Type B pancreatic cell (in vitro differentiated cells): ENCODE measurements at places on chromosomes 3 and 15. TPM values are rescaled to one million over a fixed set of nuclear protein-coding genes. Genes with fewer than 3 reads are reported as not detected.

DNA sequence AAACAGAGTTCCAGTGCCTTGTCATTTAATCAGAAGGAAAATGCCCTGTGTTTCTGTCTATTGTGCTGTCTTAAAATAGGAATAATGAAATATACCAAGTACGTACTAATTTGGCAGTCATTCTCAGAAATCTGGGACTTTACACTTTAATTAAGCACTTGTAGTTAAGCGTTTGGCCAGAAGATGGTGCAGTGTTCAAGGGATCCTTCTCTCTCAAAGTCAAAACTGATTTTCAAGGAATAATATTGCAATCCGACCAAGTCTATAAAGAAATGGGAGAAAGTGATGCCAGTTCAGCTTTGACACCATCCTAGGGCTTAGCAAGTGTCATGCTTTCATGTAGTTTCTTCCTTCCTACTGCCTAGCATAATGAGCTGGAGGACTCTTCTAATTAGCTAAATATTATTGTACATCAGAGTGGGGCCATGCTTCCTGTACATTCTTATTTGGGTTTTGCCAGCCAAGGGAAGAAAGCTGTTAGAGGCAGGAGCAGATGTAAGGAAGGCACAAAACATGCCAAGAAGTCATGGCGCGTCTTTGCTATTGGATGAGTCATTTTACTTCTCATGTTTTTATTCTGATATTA lies 64.8 kb downstream of the SAMMSON start:
- H3K27ac ChIP-seq = no peak overlapping the region
- H3K4me1 ChIP-seq = peaks cover 21% of the 10 kb centered on the region
- peaks cover 13% of the 10 kb centered on the region for H3K27me3 ChIP-seq
- H3K4me3 ChIP-seq = no peak overlapping the region
- no peaks in the 10 kb centered on the region for H3K36me3 ChIP-seq

DNA sequence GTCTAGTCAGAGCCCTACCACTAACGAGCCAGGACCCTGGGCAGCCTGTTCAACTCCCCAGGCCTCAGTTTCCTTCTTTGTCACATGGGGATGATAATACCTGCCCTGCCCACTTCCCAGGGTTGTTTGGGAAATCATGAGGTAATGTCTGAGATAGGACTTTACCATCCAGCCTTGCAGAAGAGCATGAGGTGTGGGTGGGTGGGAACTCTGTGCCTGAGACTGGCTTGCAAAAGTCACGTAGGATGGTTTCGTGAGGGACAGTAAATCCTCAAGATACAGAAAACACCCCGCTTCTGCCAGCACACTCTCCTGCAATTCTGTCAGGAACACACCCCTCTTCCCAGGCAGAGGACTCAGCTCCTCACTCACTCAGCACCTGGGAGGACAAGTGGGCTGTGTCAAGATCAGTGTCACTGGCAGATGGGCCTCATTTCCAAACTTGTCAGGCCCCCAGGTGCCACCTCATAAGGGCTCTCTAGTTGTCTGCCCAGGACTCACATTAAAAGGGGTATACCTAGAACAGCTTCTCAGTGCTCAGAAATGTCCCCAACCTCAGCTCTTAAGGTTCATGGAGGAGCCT lies 58.4 kb downstream of the DAPK2 start:
- peaks cover 16% of the 10 kb centered on the region for H3K4me1 ChIP-seq
- H3K27ac ChIP-seq = no peak overlapping the region

DNA sequence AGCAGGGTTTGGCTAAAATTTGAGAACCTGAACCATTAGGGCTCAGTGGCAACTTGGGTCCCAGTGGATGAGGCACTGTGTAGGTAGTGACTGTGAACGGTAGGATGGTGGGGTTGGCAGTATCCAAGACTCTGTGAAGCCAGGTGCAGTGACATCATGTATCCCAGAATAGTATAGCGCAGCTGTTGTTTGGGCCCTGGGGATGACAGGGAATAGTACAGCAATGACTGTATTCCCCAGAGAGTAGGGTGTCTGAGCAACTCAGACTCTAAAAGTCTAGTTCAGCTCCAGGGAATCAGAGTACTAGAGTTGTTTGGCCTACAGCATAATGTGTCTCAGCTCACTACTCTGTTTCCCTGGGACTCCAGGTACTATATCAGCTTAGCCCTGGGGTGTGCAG lies 20.7 kb upstream of the PPP2R3A start:
- no peak overlapping the region for H3K27ac ChIP-seq
- no peaks in the 10 kb centered on the region for H3K4me1 ChIP-seq
- no peaks in the 10 kb centered on the region for H3K27me3 ChIP-seq
- no peaks in the 10 kb centered on the region for H3K36me3 ChIP-seq
- no peak overlapping the region for H3K4me3 ChIP-seq

DNA sequence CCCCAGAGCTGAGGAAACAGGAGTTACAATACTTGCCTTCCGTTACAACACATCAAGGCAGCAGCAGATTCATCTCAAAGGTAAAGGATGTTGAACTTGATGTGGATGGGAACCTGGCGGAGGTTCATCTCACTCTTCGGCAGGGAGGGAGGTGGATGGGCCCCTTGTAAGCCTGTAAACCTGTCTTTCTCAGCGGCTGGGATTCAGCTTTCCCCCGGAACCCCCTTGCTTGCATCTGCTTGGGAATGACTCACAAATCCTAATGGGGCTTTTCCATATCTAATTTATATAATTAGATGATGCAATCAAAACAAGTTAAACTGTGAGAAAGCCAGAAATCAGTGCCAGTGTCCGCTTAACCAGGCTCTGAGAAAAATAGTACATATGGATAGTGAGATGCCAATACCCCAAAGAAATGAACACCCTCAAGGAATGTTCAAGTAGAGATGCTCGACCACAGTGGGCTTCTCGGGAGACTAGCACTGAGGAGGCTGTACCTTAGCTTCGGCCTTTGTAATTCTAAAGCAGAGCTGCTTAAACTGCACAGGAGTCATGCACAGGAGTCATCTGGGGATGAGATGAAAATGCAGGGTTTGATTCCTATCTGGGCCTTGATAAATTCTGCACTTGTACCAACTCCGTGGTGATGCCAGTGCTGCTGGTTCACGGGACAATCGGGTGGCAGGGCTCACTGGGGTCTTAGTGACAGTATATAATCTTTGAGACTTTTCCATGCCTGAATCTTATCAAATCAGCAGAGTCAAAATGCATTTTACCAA lies 2.2 kb upstream of the FAM240A start:
- H3K4me3 ChIP-seq = no peak overlapping the region
- DNase-seq = no peak
- no peak overlapping the region for H3K27ac ChIP-seq
- H3K27me3 ChIP-seq = peaks cover 2% of the 10 kb centered on the region
- peaks cover 9% of the 10 kb centered on the region for H3K4me1 ChIP-seq

DNA sequence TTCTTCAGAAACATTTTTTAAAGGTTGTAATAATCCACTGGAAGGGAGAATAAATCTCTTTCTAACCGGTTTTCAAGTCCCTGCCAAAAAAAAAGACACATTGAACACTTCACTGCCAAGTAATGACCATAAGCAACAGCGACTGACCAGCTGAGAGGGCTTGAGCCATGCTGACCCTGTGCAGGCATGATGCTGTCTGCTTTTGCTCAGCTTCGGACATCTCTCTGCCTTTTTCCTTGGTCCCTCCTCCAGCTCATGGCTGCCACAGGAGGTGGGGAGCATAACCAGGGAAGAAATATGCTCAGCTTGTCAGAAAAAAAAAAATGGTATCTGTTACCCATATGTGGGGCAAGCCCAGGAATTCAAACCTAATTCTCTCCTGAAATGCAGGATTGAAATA lies 1.5 kb downstream of the IGSF10 start:
- H3K27ac ChIP-seq = no peak overlapping the region
- H3K4me1 ChIP-seq = peaks cover 11% of the 10 kb centered on the region
- peak overlapping the region; percentile 87 for H3K4me3 ChIP-seq
- no peak for DNase-seq
- H3K36me3 ChIP-seq = no peaks in the 10 kb centered on the region

GRCh38 chr3:30912301-30912700 lies 17.8 kb upstream of the GADL1 start:
- no peak overlapping the region for H3K27ac ChIP-seq
- H3K27me3 ChIP-seq = no peaks in the 10 kb centered on the region
- H3K4me1 ChIP-seq = no peaks in the 10 kb centered on the region
- H3K4me3 ChIP-seq = no peak overlapping the region
- no peak for DNase-seq

DNA sequence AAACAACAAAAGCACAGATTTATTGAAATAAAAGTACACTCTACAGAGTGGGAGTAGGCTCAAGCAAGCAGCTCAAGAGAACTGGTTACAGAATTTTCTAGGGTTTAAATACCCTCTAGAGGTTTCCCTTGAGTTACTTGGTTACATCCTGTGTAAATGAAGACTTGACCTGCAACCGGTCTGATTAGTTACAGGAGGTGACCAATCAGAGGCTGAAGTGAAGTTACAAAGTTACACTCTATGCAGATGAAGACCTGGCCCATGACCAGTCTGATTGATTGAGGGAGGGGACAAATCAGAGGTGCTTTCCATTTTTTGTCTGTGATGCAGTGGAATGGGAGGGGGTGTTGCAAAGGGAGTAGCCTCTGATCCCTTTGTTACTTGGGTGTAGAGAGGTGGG lies 723.4 kb downstream of the ZPLD1 start:
- H3K4me3 ChIP-seq = no peak overlapping the region
- peak overlapping the region; percentile 72 for H3K27ac ChIP-seq
- H3K36me3 ChIP-seq = no peaks in the 10 kb centered on the region
- no peaks in the 10 kb centered on the region for H3K27me3 ChIP-seq
- H3K4me1 ChIP-seq = no peaks in the 10 kb centered on the region
- no peak for DNase-seq

GRCh38 chr15:25677719-25678499 lies 185.2 kb downstream of the ATP10A start:
- H3K36me3 ChIP-seq = no peaks in the 10 kb centered on the region
- H3K27me3 ChIP-seq = peaks cover 3% of the 10 kb centered on the region
- no peak overlapping the region for H3K4me3 ChIP-seq
- H3K4me1 ChIP-seq = peaks cover 5% of the 10 kb centered on the region
- no peak overlapping the region for H3K27ac ChIP-seq

- no peak for DNase-seq
- H3K36me3 ChIP-seq = no peaks in the 10 kb centered on the region
- H3K4me1 ChIP-seq = peaks cover 36% of the 10 kb centered on the region
Observed at GRCh38 chr3:194281306-194281705, 69.8 kb downstream of the CPN2 start.

DNA sequence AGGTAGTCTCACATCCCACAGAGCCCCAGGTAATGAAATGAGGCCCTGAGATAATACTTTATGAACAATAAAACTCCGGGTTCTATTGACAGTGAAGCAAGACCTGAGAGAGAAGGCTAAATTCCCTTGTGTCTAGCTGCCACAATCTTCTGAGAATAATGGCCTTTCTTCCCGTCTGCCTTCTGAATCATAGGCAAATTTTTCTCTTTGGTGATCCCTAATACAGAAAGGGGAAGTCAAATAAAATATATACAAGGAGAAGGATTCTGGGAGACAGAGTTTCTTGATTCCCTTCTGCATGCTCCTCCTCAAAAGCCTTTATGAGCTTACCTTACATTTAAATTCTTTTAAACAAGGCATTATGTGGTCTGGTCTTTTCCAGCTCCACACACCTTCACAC lies 29.9 kb upstream of the CCR2 start:
- no peaks in the 10 kb centered on the region for H3K4me1 ChIP-seq
- peaks cover 34% of the 10 kb centered on the region for H3K27me3 ChIP-seq
- DNase-seq = no peak
- H3K36me3 ChIP-seq = no peaks in the 10 kb centered on the region
- no peak overlapping the region for H3K27ac ChIP-seq
- no peak overlapping the region for H3K4me3 ChIP-seq

GRCh38 chr3:179608931-179609720 lies 4.5 kb downstream of the NDUFB5 start:
- H3K36me3 ChIP-seq = peaks cover 13% of the 10 kb centered on the region
- peaks cover 16% of the 10 kb centered on the region for H3K4me1 ChIP-seq
- DNase-seq = no peak
- no peak overlapping the region for H3K4me3 ChIP-seq
- no peak overlapping the region for H3K27ac ChIP-seq

GRCh38 chr3:127630811-127631714 lies 2.1 kb downstream of the PODXL2 start:
- peak overlapping the region; percentile 15 for H3K27ac ChIP-seq
- no peak for DNase-seq
- peak overlapping the region; percentile 90 for H3K4me3 ChIP-seq
- H3K4me1 ChIP-seq = peaks cover 29% of the 10 kb centered on the region
- H3K36me3 ChIP-seq = peaks cover 6% of the 10 kb centered on the region
- H3K27me3 ChIP-seq = peaks cover 51% of the 10 kb centered on the region

DNA sequence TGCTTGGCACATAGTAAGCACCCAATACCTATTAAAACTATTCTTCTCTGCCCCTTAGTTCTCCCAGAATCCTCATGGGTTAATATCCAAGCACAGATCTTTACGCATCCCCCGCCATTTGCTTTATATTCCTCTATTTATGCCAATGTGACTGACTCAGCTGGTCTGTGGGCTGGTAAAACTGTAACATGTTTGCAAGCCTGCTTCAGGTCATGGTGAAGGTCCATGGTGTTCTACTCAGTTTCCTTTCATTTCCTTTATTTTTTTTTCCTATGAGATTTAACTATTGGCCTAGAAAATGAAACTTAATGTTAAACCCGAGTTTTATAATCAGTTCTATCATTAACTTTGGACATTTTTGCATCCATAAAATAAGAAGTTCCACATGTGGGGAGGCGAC lies 47.0 kb downstream of the FRMD4B start:
- no peaks in the 10 kb centered on the region for H3K36me3 ChIP-seq
- peaks cover 8% of the 10 kb centered on the region for H3K4me1 ChIP-seq
- no peak overlapping the region for H3K27ac ChIP-seq
- H3K4me3 ChIP-seq = no peak overlapping the region
- H3K27me3 ChIP-seq = no peaks in the 10 kb centered on the region

DNA sequence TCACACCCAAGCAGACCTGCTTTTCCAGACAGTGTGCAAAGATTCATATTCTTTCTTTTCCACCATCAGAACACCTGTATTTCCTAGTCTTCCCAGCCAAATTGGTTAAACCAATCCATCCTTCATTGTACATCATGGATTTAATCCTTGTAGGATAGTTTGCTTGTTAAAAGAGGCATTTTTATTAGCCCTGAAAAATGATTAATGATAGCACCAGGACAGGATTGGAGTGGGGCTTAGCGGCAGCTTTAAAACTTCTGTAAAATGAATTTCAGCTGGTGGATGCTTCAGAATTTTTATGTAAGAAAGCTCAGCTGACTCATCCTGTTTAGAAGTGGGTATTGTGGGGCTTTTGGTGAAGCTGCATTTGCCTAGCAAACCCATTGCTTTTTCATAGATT lies 36.1 kb upstream of the ARHGEF26 start:
- H3K27me3 ChIP-seq = no peaks in the 10 kb centered on the region
- DNase-seq = no peak
- peaks cover 5% of the 10 kb centered on the region for H3K4me1 ChIP-seq
- peaks cover 3% of the 10 kb centered on the region for H3K36me3 ChIP-seq
- H3K27ac ChIP-seq = no peak overlapping the region

GRCh38 chr3:14619605-14620004 lies 32.0 kb upstream of the CCDC174 start:
- no peaks in the 10 kb centered on the region for H3K36me3 ChIP-seq
- peaks cover 5% of the 10 kb centered on the region for H3K27me3 ChIP-seq
- DNase-seq = no peak
- no peak overlapping the region for H3K27ac ChIP-seq

The VGLL3 gene
- 11.1 and 25.3 TPM in 2 replicates for total RNA-seq

The TUBGCP5 gene
- total RNA-seq = 15.3 and 24.6 TPM in 2 replicates

The SCAANT1 gene
- total RNA-seq = not detected in 2 replicates

The MST1R gene
- total RNA-seq = 3.0 and 5.3 TPM in 2 replicates

The AADACL2 gene
- total RNA-seq = 11.7 and 43.6 TPM in 2 replicates

The TP63 gene
- 5.8 and 16.1 TPM in 2 replicates for total RNA-seq
